ENCODE measurements at places on chromosomes 12 and 14. TPM values are rescaled to one million over a fixed set of nuclear protein-coding genes. Genes with fewer than 3 reads are reported as not detected.

The CRACR2A gene
- total RNA-seq = 4.5 TPM

- no peak for DNase-seq
These were observed 187.8 kb downstream of the ADGRD1 start for GRCh38 chr12:131141514-131141913.

GRCh38 chr14:41022932-41023331 is 583.7 kb upstream of the LRFN5 start:
- DNase-seq = no peak

The CIROP gene
- not detected for total RNA-seq

- DNase-seq = no peak
These were observed 5.8 kb downstream of the MAX start for GRCh38 chr14:65096323-65097089.

DNA sequence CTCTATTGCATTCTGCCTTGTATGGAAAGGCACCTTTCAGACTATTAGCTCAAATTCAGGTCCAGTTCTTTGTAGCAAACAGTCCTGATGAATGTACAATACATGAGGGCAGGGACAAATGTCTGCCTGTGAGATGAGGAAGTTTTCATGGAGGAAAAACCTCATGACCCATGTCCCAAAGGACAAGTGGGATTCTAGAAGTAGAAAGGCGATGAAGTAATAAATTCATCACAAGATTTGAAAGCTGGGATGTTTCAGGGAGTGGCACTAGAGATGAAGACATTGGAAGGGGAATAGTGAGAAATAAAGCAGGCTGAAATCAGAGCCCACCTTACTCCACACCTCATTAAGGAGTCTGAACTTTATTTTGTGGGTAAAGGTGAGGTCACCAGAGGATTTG is 4.2 kb downstream of the CORO1C start:
- no peak for DNase-seq

DNA sequence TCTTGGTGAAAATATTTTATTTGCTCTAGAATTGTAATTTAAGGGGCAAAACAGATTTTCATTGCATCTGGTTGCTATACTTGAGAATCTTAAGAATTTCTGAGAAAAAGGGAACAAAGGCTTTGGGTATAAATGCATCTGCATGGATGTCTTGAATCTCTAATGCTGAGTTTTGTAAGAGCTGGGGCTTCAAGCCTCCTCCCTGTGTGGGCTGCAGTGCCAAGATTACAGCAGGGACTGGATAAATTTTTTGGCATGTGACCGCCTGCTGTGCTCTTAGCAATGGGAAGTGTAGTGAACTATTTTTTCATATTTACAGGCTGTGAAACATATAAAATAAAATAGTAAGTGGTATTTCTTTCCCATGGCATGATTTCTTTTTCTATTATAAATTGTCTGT is 70.0 kb downstream of the SLC38A6 start:
- DNase-seq = peak; percentile 56

The B3GNT4 gene
- not detected for total RNA-seq

DNA sequence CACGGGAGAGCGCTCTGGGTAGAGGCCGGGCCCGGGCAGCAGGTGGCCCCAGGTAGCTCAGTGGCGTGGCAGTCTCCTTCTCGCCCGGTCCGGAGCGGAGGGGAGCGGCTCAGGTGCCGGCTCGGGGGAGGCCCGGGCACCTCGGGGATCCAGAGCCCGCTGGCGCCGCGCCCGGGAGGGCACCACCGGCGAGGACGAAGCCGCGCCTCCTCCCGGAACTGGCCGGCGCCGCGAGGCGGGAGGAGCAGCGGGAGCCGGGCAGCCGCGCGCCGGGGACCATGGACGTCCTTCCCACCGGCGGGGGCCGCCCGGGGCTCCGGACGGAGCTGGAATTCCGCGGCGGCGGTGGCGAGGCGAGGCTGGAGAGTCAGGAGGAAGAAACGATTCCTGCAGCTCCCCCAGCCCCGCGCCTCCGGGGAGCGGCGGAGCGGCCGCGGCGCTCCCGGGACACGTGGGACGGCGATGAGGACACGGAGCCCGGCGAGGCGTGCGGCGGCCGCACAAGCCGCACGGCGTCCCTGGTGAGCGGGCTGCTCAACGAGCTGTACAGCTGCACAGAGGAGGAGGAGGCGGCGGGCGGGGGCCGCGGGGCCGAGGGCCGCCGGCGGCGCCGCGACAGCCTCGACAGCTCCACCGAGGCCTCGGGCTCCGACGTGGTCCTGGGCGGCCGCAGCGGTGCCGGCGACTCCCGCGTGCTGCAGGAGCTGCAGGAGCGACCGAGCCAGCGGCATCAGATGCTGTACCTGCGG is 21.5 kb upstream of the GNS start:
- DNase-seq = peak; percentile 79

DNA sequence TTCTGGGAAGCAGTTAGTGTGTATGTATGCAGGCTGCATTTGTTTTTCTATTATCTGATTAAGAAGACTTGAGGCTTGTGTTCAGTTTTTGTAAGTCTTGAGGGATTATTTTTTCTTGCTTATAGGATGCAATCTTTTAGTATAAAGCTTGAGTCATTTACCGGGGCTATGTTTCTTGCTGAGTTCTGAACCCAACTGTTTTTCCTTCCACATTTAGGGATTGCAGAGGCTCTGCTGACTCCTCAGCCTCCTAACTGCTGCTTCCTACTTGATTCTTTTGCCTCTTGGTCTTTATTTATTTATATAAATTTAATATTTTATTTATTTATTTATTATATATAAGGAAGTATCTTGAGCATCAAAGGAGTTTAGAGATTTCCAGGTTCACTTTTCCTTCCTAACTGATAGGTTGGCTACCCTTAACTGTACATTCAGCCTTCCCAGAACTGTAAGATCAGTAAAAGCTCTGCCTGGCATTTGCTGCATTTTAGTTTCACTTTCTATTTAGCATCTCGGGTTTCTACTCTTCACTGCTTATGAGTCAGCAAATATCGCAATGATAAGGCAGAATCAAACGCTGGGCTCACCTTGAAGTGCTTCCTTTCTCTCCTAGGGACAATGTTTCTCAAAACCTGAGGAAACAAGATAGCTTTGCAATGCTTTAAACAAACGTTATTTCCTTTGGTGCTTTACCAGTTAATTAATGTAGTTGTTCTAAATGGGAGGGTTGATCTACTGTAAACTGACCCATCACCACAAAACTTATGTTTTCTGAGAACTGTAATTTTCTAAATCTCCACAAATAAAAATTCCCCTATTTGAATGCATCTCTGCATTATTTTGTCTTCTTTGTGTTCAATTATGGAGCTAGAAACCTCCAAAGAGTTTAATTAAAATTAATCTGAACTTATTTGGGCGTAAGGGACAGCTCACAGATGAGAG is 1183.7 kb upstream of the TMEM132C start:
- no peak for DNase-seq

GRCh38 chr14:53161758-53162435 is 8.8 kb upstream of the DDHD1 start:
- no peak for DNase-seq

DNA sequence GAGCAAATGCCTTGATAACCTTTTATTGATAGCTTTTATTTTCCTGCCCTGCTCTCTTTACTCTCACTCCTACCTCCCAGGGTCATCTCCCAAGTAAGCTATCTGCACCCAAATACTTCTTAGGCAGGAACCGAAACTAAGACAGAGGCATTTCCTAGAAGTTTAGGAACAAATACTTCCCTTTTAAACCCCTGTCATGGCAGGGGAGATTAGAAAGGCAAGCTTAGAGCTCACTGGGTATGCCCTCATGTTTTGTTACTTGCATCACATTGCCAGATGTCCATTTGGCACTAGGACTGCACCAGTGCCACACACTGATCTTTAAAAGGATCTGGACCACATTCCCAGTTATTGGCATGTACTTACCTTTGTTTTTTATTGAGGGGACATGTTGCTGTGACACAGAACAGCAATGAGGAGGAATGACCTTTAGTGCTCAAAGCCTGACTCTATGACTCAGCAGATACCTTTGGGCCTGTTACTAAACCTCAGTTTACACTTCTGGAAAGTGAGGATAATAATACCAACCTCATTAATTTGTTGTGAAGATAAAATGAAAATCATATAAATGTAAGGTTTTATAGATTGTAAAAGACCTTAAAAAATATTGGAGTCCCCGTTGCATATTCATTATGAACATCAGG is 40.9 kb upstream of the MBIP start:
- DNase-seq = no peak
